Fibroblast of skin of scalp (primary cell): ENCODE measurements at places on chromosomes 11 and 22.

- no peak for DNase-seq
Measured at GRCh38 chr11:74447720-74448119, 19.6 kb downstream of the KCNE3 start.

- no peak for DNase-seq
Measured at GRCh38 chr11:99682171-99682570, 661.4 kb downstream of the CNTN5 start.

GRCh38 chr11:9662273-9662672 is 1.6 kb upstream of the SWAP70 start:
- DNase-seq: no peak

DNA sequence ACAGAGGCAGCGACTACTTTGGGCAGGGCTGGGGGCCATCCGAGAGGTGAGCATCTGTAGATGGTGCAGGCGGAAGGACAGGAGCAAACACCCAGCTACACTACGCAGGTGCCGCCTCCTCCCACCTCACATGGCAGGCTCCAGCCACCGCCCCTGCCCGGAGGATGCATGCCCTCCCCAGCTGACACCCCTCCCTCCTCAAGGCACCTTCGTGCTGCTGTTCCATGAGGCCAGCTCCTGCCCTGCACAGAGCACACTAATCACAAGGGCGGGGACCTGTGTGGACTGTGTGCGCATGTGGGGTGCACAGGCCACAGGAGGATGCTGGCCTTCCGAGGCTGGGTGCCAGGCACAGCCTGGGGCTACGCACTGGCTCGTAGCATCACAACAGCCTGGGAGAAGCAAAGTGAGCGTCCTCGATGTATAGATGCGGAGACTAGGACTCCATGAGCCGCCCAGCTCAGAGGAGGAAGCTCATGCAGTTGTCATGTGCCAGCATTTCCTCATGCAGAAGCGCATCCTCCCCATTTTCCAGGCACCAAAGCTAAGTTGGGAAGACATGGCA is 32.8 kb upstream of the HMOX1 start:
- no peak for DNase-seq

DNA sequence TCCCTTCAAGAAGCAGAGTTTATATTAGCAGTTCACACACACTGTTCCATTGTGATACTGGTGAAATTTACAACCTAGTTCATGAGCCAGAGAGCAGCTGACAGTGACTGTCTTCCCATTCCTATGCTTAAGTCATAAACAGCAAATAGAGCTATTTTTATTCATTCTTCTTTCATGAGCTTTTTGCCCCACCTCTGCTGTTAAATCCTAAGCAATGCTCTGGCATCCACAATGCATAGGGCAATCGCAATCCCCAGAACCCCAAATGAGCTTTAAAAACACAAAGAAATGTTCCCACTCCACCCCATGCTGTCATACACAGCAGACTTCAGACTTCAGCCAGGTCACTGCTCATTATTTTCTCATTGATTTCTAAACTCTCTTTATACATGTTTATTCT is 307.5 kb downstream of the ETS1 start:
- DNase-seq: no peak

DNA sequence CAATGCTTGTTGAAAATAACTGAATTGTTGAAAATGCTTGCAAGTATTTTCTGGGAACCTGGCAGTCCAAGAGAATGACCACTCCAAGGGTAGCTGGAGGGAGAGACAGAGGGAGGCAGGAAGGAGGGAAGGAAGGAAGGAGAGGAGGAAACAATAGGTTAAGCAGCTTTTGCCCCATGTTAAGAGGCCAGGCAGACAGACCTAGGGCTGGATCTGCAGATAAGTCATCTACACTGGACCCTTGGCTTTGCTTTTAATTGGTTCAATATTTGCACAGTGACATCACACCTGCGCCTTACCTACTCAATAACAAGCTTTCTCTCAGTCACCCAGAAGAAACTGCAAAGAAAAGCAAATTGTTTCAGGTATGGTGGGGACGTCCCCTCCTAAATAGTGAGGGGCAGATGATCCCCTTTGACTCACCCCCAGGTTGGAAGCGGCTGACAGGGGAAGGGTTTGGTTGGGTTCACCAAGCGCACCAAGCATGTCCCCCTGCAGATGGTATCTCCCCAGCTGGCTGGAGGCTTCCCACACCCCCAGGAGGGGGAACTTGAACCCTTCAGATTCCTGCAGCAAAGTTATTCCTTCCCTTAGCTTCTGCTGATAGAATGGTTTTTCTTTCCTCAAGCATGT is 24.3 kb downstream of the MYH9 start:
- DNase-seq: no peak
